Mucosa of gallbladder (tissue), 1 donor: ENCODE measurements at places on chromosomes 13 and 19. TPM values are rescaled to one million over a fixed set of nuclear protein-coding genes. Genes with fewer than 3 reads are reported as not detected.

DNA sequence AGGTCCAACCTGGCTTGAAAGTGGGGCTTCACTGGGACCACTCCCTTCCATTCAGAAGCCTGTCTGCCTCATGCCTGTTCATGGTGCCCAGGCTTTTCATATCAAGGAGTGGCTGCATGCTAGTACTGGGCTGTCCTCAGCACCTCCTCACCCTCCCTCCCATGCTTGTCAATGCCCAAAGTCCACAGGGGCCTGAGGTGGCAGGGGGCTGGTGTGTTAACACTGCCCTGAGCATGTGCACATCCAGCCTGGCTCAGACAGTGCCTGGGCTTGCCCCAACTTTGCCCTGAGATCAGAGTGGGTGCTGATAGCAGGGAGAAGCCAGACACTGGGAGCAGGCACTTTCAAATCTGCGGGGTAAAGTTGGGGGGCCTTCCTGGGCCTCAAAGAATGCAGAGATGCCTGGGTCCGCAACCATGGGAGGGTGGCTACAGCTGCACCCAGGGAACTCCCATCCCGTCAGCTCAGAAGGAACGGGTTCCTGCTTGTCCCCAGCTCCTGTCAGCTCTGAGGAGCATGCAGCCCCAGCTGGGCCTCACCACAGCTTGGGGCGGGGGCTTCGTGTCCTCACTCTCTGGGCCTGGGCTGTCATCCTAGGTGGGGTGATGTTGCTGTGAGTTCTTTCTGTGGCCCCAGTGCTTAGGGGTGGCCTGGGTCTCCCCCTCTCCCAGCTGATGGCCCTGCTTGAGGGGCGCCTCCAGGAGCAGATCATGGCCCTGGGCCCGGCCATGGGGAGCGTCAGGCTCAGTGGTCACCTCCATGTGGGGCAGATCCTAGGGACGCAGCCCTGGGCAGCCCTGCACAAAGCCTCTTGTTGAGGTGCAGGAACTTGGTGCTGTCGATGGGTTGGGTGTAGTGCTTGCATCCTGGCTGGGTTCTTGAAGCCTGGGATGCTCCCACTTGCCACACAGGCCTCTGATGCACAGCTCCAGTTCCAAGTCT, 830.6 kb upstream of the SLITRK5 start:
- no peak for DNase-seq

DNA sequence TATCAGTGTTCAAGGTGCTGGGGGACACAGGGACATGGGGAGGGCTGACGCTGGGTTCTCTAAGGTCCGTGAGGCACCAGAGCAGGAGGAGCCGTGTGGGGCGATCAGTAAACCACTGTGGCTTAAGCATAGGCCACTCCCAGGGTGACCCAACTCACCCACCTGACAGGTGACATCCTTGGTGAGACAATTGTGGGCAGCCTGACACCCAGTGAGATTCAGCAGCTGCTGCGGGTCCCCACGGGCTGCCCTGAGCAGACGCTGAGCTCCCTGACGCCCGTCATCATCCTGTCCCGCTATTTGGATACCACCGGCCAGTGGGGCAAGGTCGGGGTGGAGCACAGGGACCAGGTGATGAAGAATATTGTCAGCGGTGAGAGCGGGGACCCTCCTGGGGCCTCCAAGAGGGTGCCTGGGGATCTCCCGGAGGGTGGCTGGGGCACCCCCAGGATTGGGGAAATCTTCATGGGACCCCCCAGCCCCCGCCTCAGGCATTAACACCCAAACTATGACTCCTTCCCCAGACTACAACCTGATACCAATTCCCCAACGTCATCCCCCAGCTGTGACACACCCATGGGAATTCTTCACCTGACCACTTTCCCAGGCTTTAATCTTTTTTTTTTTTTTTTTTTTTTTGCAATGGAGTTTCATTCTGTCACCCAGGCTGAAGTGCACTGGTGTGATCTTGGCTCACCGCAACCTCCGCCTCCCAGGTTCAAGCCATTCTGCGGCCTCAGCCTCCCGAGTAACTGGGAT, 33.3 kb upstream of the SHFL start:
- DNase-seq = no peak

GRCh38 chr19:48456864-48457263, 1.5 kb downstream of the KCNJ14 start:
- DNase-seq = no peak

GRCh38 chr13:109867766-109868165, 81.4 kb upstream of the IRS2 start:
- no peak for DNase-seq

DNA sequence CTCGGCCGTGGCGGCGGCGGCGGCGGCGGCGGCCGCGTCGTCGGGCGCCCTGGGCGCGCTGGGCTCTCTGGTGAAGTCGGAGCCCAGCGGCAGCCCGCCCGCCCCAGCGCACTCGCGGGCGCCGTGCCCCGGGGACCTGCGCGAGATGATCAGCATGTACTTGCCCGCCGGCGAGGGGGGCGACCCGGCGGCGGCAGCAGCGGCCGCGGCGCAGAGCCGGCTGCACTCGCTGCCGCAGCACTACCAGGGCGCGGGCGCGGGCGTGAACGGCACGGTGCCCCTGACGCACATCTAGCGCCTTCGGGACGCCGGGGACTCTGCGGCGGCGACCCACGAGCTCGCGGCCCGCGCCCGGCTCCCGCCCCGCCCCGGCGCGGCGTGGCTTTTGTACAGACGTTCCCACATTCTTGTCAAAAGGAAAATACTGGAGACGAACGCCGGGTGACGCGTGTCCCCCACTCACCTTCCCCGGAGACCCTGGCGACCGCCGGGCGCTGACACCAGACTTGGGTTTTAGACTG, 1.7 kb downstream of the SOX1 start:
- no peak for DNase-seq

- no peak for DNase-seq
Measured at GRCh38 chr13:71618159-71618558, 248.8 kb downstream of the DACH1 start.

GRCh38 chr13:112859817-112860190, 109.2 kb upstream of the MCF2L start:
- no peak for DNase-seq

C19orf85 gene
- not detected for total RNA-seq

NBEA gene
- total RNA-seq = 15.0 TPM

ZIM2 gene
- not detected for total RNA-seq
